ENCODE measurements at places on chromosomes 1 and 21.

DNA sequence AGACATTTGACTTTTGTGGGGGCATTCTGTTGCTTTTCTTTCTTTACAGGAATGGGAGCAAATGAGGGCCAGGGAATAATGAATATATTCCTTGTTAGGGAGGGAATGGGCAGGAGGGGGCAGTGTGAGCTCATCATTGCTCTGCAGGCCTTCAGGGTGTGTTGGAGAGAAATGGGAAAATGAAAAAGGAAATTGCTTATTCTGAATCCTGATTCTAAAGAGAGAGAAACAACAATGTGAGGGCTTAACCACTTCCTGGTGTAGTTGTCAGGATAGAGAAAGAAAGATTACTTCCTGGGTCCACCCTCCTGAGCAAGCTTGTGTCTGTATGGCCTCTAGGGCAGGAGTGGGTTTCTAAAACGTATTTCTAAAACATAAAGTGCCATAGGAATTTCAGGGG is 28.3 kb downstream of the VANGL2 start:
- DNase-seq, result peak; percentile 44

GRCh38 chr1:97906567-97907241 is 14.1 kb downstream of the DPYD start:
- no peak for DNase-seq

DNA sequence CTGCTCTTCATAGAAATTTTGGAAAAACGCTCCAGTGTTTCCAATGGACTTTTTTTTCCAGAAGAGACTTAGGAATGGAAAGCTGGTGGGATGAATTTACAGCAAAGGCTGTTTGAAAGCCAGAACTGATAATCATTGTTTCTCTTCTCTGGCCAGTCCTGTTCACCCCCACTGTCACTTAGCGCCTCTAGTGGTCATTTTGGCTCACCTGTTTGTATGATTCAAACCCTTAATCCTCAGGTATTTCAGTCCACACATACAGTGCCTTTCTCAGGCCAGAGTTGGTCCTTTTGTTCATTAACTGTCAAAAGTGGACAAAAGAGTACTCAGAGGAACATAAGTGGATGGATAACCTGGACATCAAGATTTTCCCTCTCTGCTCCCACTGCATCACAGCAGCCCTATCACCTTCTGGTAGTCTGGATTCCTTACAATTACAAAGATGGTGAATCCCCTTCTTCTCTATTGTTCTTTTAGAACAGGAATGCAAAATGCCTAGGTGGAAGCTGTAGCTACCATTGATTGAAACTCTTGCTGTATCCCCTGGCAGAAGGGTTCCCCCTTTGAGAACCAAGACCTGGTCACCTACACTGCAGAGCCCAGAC is 177.6 kb upstream of the OLFM3 start:
- DNase-seq, result no peak

DNA sequence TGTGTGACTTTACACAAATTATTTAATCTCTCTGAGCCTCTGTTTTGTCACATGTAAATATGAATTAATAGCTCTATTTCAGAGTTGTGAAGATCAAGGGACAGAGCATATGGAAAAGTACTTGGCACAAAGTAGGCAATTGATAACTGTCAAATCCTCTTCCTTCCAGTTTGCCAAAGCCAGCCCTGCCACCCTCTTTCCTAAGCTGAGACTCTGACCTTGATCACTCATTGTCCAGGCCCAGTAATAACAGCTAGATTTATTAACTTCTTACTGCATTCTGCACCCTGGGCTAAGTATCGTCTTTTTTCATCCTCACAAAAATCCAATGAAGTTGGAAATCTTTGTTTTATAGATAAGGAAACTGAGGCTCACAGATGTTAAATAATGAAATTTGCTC is 70.8 kb upstream of the ATP1A1 start:
- no peak for DNase-seq

DNA sequence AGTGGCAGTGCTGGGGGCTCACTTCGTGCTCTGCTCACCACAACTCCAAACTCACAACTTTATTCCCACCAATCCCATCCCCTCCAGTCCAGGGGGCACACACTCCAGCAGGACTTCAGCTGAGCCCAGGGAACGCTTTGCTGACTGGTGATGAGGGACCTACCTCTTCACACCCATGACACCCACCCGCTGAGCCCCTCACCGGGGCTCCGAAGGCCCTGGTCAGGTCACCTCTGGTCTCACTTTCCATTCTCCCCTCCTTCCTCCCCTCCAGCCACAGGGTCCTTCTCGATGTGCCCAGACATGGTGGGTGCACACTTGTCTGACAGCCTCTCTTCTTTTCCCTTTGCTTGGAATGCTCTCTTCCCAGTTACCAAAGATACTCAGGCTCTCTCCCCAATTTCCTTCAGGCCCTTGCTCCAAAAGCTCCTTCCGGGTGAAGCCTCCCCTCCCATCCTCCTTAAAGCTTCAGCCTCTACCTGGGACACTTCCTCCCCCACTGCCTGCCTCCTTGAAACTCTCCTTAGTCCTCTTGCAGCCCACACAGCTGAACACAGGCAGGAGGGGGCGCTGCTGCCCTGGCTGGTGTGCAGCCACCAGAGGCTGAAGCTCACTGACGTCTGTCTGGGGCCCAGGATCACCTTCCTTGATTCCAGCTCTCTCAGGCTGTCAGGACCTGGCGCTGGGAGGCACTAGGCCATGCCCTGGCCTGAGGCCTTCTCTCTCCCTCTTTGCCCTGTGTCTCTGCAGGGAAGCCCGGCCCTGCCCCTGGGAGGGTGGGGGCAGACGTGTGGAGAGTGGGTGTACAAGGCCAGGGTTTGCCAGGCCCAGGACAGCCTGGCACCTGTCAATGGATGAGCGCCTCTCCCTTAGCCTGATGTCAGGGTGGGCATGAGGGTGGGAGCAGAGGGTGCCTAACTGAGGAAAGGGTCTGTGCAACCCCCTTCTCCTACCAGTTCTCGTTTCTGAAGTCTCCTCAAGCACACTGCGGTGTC is 1.6 kb downstream of the KCNE1 start:
- peak; percentile 15 for DNase-seq

GRCh38 chr21:42780617-42781016 is 98.7 kb downstream of the WDR4 start:
- no peak for DNase-seq

- DNase-seq, result no peak
Measured at GRCh38 chr1:215358356-215358755, 208.7 kb upstream of the KCTD3 start.

GRCh38 chr21:14545906-14546480 is at the start of gene SAMSN1:
Gene SAMSN1 (minus strand): TSS chr21:14546315. CDS start chr21:14546261, 54 bp downstream.
- no peak for DNase-seq

- no peak for DNase-seq
Measured at GRCh38 chr1:200337410-200337809, 72.4 kb downstream of the ZNF281 start.

- no peak for DNase-seq
Measured at GRCh38 chr21:33685613-33686197, 43.4 kb downstream of the ITSN1 start.

DNA sequence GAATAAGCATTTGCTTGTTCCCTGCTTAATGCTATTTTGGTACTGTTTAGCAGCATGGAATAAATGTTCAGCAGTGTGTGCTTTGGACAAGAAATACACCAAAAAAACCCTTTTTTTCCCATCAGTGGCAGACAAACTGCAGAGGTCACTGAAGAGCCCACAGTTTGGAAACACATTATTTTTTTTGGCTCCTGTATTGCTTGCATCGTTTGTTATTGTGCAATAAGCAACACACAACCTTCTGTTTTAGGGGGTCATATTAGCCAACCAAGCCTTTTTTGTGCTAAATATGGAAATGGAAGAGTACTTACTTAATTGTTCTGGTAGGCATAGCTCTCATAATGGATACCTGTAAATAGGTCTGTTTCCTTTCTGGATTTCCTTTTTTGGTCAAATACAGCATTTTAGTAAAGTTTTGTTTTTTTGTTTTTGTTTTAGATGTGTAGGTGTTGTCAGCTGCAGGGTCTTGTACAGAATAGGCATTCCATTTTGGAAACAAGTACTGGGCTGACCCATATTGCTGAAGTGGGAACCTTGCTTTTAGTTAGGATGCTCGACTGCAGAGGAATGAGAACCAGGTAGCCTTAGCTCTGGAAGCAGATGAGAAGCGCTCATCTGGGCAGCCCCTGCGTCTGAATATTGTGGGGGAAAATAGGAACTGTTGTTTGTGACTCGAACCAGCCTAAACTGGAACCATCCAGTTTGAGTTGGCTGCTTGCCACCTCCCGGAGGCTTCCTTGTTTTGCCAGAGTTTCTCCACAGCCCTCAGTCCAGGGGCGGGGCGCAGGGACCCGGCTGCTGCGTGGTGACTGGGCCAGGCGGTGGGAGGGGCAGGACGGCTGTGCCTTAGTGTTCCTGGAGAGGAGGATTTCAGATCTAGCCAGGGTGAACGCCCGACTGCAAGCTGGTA is 38.4 kb downstream of the SPEN start:
- DNase-seq, result peak; percentile 84

Data from NCI-H2081 (cell line).